Nephron progenitor cell (in vitro differentiated cells): ENCODE measurements at places on chromosomes 2 and 18.

DNA sequence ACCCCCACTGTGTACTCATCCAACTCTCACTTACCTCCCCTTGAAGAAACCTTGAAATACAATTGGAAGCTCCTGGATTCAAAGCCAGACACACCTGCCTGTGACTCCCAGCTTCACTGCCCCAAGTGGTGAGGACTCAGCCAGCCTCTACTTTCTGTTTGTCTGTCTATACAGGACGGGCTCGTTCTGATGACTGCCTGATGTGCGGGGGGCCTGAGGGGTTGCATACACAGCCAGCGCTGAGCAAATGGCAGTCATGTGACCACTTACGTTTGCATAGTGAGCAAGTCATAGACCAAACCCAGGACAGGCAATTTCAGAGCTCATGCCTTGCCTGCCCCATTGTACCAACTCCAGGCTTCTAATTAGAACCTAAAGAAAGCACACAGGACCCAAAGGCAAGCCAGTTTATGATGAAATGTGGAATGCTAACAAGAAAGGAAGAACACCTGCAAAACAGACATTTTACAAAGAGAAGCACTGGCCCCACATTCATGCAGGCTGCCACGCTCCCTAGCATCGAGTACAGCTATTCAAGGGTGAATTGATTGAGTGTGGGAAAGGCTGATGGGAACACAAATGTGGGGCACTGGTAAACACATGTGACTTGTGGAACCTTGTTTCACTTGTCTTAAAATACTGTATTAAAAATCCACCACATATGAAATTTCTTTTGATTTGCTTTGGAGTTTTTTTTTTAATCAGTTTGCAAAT, 137.8 kb downstream of the LNPK start:
- no peak for DNase-seq

DNA sequence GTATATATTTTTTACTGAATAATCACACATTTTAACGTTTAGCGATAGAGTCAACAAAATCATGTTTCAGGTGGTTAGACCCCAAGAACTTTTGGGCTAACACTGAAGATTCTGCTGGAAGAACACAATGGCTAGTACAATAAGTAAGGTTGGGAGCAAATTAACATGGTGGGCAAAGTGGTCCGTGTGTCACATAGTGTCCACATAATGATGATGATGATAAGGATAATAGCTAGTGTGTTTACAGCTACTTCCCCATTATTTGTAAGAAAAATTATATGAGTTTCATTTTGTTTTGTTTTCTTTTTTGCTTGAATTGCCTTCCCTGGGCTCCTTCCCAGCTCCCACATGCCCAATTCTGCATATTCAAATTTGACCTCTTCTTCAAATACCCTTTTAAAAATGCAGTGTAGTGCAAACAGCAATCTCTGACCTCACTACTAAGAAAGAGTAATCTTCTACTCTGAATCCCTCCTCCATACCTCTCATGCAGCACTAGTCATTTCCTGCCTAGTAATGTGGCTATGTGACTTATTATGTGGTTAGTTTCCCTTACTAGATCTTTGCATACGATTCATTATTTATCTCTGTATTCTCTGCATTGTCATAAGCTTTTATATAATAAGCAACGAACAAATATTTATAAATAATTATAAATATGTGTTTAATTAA, 16.9 kb upstream of the VPS54 start:
- no peak for DNase-seq

- DNase-seq, result no peak
Observed at GRCh38 chr2:186526281-186526680, 40.2 kb downstream of the ZC3H15 start.

- DNase-seq, result no peak
Observed at GRCh38 chr2:237864940-237865622, 5.7 kb downstream of the RAMP1 start.

- DNase-seq, result no peak
Observed at GRCh38 chr2:10497797-10498251, 49.7 kb upstream of the ODC1 start.

DNA sequence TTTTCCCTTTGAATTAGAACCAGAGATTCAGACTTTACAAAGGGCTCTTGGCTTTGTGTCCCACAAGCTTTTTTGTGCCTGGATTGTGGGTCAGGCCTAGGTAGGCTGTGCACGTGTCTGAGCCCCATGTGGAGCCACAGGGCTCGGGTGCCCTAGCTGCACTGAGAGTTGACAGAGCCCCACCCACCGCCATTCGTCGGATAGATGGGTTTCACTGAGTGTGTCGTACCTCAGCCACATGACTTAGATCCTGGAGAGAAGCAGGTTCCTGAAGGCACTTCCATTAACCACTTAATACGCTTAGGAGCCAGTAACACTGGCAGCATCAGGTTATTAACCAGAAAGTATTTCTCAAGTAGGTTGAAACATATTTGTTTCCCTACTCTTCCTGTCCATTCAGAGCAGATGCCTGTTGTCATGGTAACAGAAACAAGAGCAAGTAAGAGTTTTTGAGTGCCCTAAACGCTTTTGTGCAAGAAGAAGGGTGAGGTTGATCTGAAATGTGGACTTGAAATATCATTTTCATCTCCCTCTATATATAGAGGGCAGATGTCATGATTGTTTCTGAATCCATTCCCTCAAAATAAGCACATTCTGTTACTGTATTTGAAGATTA, 30.0 kb downstream of the ADCYAP1 start:
- no peak for DNase-seq

- no peak for DNase-seq
Observed at GRCh38 chr18:78825168-78825567, 154.4 kb upstream of the SALL3 start.

DNA sequence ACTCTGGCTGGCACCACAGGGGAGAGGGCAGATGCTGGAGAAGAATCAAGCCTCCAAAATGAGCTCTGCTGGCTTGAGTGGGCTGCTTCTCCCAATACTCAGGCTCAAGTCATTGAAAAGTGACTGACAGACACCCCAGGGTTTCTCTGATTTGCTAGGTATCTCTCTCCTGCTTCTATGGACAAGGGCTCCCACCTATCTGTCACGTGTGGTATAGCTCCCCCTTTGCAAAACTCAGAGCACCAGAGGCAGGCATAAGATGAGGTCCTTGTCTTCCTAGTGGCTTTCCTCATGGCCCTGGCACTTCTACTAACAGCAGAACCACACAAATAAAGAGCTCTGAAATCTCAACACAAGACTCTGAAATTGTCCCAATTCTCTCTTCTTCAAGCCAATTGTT, 105.2 kb downstream of the GALNT14 start:
- no peak for DNase-seq

DNA sequence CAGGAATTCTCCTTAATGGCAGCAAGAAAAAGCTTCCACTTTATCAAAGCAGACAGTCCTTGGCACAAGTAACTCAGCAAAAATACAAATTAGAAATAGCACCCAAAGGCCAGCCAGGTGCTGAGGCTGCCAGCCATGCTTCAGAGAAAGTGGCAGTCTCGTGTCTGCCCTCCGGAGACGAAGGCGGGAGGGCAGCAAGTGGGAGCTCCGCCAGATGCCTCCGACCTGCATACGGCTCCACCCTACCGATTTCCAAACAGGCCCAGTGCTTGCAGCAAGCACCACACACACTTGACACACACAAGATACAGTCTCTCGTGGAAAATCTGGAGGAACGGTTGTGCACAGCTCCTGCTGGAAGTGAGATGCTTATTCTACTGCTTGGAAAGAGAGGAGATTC, 134.9 kb upstream of the REV1 start:
- DNase-seq, result no peak

DNA sequence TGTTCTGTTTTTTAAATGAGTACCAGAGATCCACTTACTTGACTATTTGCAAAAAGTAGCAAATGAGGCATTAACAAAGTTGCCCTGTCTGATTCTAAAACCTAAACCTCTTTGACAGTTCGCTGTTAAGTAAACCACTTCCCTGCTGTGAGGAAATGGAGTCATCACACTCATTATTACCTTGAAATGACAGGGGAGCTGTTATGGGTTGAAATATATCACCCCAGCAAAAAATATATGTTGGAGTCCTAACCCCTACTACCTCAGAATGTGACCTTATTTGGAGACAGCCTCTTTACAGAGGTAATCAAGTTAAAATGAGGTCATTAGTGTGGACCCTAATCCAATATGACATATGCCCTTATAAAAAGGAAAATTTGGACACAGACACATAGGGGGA, 36.1 kb downstream of the DHRS9 start:
- no peak for DNase-seq

GRCh38 chr2:46056541-46056940, 240.7 kb upstream of the EPAS1 start:
- DNase-seq, result no peak

DNA sequence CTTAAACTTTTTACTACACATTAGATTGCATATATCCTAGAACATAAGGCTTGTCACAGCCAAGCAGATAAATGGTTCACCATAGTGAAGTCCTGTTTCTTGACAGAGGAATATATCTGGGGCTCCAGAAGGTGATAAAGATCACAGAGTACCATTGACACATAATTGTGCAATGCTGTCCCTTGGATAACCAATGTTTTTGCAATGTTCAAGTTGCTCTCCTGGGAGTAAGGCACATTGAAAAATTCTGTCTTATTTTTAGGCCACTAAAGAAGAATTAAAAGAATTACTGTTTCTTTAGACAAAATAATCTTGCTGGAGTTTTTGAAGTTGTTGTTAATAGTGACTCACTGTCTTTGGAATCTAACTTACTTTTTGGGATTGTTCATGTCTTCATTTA, 1132.8 kb downstream of the LRP1B start:
- DNase-seq, result no peak

DNA sequence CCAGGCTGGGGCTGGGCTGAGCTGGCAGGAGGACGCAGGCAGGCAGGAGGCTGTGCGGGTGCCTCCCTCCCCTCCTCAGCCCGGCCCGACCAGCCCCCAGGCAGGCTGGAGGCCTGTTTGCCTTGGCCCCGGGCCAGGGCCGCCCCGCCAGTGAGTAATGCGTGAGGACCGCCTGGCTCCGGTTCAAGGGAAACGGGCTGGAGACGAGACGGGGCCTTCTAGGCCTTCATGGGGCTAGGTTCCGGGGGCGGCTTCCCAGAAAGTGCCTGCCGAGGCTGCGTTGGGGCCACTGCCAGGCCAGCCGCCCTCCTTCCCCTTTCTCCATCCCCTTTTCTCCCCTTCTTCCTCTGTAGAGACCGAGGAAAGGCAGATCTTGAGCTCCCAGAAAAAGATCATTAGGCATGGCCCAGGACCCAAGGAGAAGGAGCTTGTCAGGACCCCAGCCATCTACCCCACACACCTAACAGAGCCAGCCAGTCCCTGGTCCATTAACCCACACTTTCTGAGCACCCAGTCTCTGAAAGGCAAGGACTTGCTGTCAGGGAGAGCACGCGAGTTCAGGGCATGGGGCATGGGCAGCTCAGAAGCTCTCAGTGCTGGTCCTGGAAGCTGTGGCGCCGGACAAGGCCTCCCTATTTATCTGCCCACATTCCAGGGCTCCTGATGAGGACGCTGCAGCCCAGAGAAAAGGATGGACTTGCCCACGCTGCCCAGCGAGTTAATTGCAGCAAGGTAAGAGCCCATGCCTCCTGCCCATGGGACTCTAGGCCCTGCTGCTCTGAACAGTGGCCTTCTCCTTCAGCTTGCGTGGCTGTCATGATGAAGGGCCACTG, 48.5 kb downstream of the SMAD7 start:
- no peak for DNase-seq

DNA sequence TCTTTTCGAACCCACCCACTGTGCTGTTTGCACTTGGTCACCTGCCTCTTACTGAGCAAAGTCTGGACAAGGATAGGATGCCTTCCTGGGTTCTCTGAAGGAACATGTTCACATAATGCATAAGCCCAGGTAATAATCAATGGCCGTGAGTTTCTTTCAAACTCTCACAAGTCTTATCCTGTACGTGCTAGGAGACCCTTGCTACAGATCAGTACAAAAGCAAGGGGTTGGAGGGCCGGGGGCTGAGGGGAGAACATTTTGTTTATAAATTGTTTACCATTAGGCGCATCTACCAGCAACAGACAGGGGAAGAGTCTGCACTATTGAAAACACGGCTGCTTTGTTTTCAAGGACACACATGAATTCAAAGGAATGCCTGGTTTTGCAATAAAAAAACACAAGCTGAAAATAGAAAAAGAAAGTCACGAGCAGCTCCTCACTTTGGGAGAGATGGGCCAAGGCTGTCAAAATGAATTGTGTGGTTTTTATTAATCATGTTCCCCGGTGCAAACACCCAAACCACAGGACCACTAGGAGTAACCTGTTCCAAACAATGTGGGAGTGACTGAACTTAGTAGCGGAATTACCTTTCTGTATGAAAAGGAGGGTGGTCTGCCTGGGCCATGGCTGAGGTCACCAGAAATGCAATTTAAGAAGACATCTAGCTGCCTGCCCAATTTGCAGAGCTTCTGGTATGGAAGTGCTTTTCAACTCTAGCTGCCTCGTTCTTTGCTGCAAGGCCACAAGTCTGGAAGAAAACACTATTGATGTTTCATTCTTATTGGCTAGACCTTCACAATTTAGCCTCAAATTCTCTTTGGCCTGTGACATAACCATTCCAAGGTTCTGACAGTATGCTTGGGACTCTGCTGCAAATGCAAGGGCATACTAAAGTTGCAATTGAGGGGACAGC, 73.5 kb downstream of the CCBE1 start:
- no peak for DNase-seq

DNA sequence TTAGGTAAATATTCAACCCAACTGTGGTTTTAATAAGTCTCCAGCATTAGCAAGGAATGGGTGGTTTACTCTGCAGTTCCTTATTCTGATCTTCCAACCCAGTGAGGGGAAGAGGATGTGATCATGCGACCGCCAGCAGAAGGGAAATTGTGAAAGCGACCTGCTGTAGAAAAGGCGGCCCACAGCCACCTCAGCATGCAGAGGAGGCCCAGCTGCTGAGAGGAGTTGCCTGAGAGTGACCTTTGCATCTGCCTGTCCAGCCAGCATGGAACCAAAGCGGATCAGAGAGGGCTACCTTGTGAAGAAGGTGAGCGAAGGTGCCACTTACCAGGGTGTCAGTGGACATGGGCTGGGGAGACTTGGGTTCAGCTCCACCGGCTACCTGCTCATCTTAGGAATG, at the start of gene PLEK:
TSS of gene PLEK (plus strand) at position 196 of the 400 bp plus-strand sequence. CDS start at position 266, 70 bp downstream.
- no peak for DNase-seq

DNA sequence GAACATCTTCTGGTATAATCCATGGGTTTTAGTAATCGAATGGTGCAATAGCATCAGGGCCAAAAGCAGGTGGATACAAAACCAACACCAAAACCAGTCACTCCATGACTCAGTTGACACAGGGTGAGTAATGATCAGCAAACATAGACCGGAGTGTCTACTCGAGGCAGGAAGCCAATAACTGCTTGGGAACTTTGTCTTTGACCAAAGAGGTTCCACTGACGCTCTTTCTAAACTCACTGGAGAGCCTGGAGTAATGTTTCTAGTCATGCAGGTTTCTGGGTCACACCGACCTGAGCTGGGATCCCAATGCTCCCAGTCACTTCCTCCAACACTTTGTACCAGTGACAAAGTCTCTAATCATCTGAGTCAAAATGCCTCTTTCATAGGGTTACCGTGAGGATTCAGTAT, 30.9 kb downstream of the MREG start:
- DNase-seq, result no peak

DNA sequence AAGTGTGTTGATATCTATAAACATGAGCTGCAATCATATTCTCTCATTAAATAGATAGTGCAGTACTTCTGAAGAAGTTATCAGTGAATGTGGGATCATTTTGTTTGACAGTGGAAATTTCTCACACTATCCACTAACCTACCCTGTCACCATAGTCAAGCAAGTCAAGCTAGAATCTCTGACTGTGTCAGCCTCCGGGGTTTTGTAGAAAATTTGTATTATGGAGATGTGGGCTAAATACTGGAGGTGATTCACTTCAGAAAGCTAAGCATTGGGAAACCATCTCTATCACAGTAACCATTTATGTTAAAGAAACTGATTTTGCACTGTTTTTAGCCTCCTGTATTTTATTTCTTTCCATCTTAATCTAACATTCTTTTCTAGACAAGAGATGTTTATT, 126.6 kb upstream of the CREB1 start:
- DNase-seq, result no peak

GRCh38 chr2:120436885-120437603, 91.1 kb downstream of the INHBB start:
- DNase-seq, result peak; percentile 37
